ENCODE measurements at places on chromosomes 3 and 15.

GRCh38 chr15:67197364-67197695 lies 57.1 kb downstream of the AAGAB start:
- H3K4me1 ChIP-seq = peaks cover 2% of the 10 kb centered on the region

- H3K36me3 ChIP-seq = no peaks in the 10 kb centered on the region
- no peaks in the 10 kb centered on the region for H3K27me3 ChIP-seq
- H3K4me3 ChIP-seq = no peak overlapping the region
- H3K4me1 ChIP-seq = no peaks in the 10 kb centered on the region
Measured at GRCh38 chr3:147756476-147756875, 347.3 kb downstream of the ZIC1 start.

DNA sequence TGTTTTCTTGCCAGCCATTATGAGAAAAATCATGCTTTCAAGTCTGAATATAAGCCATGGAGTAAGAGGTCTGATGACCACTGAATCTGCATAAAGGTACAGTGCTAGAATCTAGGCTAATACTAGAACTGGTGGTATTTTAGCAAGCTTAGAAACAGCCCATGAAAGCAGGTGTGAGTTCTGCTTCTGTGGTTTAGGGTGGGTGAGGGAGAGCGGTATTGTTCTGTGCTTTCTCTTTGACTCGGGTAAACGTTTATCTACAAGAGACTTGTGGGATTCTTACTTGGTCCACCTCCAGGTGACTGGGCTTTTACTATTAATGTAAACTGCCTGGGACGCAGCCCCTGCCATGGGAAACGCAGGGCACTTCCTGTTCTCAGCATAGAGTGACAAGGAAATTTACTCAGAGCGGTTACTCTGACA lies 55.2 kb downstream of the PGPEP1L start:
- no peak overlapping the region for H3K27ac ChIP-seq
- peak; percentile 84 for DNase-seq
- H3K4me3 ChIP-seq = no peak overlapping the region
- H3K4me1 ChIP-seq = peaks cover 43% of the 10 kb centered on the region
- H3K27me3 ChIP-seq = no peaks in the 10 kb centered on the region
- peaks cover 51% of the 10 kb centered on the region for H3K36me3 ChIP-seq

DNA sequence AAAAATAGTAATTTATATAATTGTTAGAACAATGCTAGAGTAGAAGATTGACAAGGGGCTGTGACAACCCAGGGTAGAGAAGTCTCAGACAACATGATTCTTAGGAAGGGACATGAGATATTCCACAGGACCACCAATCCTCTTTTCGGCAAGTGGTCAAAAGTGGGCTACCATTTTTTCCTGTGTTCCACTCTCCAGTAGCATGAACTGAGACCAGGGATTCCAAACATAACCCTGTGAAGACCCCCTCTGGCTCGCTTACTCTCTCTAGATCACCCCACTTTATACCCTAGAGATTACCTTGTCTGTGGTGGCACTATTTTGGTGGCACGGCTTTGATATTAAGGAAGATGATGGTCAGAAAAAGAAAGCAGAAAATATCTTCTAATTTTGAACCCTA lies 960 bp downstream of the GCSAM start:
- no peak for DNase-seq
- no peaks in the 10 kb centered on the region for H3K27me3 ChIP-seq
- peaks cover 21% of the 10 kb centered on the region for H3K4me1 ChIP-seq
- H3K4me3 ChIP-seq = peak overlapping the region; percentile 15
- no peak overlapping the region for H3K27ac ChIP-seq

DNA sequence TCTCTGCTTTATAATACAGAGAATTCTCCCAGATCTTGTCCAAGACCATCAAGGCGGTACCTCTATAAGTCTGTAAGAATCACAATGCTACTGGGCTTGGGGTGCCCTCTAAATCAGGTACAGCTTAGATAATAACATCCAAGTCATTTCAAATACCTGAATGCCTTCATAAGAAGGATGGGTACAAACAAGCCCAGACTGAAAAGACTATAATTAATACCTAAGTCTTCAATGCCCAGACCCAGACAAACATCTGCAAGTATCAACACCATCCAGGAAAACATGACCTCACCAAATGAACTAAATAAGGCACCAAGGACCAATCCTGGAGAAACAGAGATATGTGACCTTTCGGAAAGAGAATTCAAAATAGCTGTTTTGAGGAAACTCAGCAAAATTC lies 65.9 kb downstream of the ZMAT3 start:
- H3K27me3 ChIP-seq = no peaks in the 10 kb centered on the region
- H3K4me3 ChIP-seq = no peak overlapping the region
- H3K36me3 ChIP-seq = no peaks in the 10 kb centered on the region
- no peak for DNase-seq
- H3K4me1 ChIP-seq = no peaks in the 10 kb centered on the region
- H3K27ac ChIP-seq = no peak overlapping the region

- no peak for DNase-seq
- no peak overlapping the region for H3K27ac ChIP-seq
- H3K36me3 ChIP-seq = no peaks in the 10 kb centered on the region
- no peak overlapping the region for H3K4me3 ChIP-seq
- H3K4me1 ChIP-seq = no peaks in the 10 kb centered on the region
- H3K27me3 ChIP-seq = no peaks in the 10 kb centered on the region
Measured at GRCh38 chr15:65953622-65954021, 84.3 kb downstream of the RAB11A start.

- H3K4me3 ChIP-seq = no peak overlapping the region
- no peak overlapping the region for H3K27ac ChIP-seq
- H3K27me3 ChIP-seq = peaks cover 1% of the 10 kb centered on the region
- no peaks in the 10 kb centered on the region for H3K4me1 ChIP-seq
- no peaks in the 10 kb centered on the region for H3K36me3 ChIP-seq
Measured at GRCh38 chr3:111418391-111418790, 123.6 kb upstream of the CD96 start.

DNA sequence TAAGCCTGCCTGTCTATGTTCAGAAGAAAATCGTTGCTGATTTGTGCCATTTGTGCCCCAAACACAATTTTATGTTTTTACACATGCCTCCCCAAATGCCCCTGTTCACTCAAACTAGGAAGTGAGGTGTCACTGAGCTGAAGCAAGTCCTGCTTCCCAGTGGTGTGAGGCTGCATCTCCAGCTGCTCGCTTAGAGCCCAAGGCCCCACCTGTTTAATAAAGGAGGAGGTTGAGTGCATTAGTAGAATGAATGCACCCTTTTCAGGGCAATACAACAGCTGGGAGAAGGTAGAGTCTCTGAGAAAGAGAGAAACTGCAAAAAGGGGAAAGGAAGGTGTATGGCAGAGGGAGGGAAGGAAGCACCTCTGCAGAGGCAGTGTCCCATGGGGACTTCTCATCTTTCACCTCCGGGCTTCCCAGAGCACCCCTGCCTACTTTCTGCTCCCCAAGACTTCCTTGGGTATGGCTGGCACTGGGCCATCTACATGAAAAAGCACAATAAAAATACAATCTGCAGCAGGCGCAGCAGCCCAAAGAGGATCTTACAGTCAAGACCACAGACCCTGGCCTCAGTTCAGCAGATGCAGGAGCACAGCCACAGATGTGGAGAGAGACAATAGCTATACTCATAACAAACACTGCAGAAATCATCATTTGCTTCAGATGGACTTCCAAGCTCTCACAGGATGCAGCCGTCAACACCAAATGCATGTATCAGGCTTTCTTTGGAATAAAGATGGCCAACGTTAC lies 165.9 kb downstream of the POLR2M start:
- peaks cover 57% of the 10 kb centered on the region for H3K27me3 ChIP-seq
- no peak overlapping the region for H3K27ac ChIP-seq
- no peak for DNase-seq
- H3K4me3 ChIP-seq = no peak overlapping the region
- no peaks in the 10 kb centered on the region for H3K36me3 ChIP-seq

DNA sequence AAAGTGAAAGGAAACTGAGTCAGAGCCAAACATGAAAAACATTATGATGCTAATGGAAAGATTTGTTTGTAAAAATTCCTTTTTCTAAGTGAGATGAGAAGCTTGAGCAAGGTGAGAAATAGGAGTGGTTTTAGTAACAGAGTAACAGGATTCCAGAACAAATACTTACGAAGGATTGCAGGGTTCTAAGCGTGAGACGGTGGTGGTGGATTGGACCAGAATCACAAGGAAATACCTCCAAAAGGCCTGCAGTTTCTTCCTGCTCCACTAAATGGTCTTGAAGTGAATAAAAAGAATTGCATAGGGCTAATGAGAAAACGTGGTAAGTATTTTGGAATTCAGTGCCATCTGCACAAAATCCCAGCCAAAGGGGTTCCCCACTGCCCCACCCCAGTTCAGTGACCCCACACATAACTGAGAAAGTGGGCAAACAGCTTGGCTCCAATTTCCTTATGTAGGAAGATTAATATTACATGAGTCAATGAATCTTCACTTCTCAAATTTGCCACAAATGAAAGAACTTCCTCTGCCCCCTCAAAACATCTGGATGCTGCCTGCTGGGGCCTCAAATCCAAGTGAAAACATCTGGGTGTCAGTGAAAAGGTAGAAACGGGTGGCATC lies 283.8 kb upstream of the NR2F2 start:
- DNase-seq = no peak
- H3K27me3 ChIP-seq = peaks cover 19% of the 10 kb centered on the region
- no peak overlapping the region for H3K27ac ChIP-seq
- no peak overlapping the region for H3K4me3 ChIP-seq
- H3K4me1 ChIP-seq = peaks cover 2% of the 10 kb centered on the region

GRCh38 chr15:77035999-77036471 lies 34.9 kb downstream of the TSPAN3 start:
- no peak overlapping the region for H3K27ac ChIP-seq
- H3K4me3 ChIP-seq = no peak overlapping the region
- H3K4me1 ChIP-seq = no peaks in the 10 kb centered on the region
- H3K36me3 ChIP-seq = peaks cover 34% of the 10 kb centered on the region
- DNase-seq = no peak

DNA sequence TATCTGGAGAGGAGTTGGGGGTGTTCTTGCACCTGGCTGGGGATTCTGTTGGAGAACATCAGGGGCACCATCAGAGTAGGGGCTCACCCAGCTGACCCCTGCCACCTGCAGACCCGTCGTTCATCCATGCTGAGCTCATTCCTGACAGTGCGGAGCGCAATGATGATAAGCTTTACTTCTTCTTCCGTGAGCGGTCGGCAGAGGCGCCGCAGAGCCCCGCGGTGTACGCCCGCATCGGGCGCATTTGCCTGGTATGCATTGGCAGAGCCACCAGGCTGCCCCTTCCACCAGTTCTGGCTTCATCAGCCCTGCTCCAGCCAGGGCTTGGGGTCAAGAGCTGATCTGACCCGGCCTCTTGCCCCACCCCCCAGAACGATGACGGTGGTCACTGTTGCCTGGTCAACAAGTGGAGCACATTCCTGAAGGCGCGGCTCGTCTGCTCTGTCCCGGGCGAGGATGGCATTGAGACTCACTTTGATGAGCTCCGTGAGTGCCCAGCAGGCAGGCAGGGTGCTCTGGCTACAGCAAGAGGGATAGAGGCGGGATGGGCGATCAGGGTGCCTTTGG lies 8.8 kb upstream of the GNAT1 start:
- no peak overlapping the region for H3K4me3 ChIP-seq
- no peak for DNase-seq
- H3K4me1 ChIP-seq = no peaks in the 10 kb centered on the region
- H3K36me3 ChIP-seq = no peaks in the 10 kb centered on the region
- no peaks in the 10 kb centered on the region for H3K27me3 ChIP-seq
- H3K27ac ChIP-seq = no peak overlapping the region

DNA sequence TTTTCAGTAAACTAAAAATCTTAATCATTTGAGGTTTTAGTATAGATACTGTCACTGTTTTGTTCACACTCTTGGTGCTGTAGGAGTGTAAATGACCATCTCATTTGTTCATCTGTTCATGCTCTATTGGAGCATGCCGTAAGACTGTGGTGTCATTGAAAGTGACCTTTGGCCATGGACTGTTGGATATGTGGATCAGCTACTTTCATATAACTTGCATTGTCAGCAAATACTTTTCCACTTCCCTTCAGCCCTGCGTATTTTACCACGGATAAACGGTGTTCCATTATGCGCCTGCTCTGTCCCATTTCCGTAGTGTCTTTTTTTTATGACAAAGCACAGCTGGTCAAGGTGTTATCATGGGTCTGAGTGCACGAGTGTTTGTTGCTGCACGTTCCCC lies 32.6 kb upstream of the SENP5 start:
- H3K27ac ChIP-seq = no peak overlapping the region
- peaks cover 10% of the 10 kb centered on the region for H3K36me3 ChIP-seq
- H3K4me1 ChIP-seq = no peaks in the 10 kb centered on the region
- DNase-seq = no peak

DNA sequence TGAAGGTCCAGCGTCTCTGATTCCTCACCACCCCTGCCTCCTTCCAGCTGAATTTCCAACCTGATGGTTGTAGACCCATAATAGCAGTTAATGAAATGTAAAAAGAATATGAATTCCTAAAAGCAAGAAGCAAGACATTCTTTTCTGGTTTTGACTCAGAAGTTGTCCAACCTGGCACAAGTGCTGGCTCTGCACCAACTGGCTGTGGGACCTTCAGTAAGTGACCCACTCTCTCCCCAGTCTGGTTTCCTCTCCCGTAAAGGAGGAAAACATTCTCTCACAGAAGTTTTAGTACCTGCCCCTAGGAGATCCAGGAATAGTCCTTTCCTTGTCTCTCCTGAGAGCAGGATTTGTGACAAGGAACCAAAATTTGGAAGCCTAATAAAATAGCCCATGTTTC lies 236.9 kb upstream of the TRIM42 start:
- H3K4me1 ChIP-seq = no peaks in the 10 kb centered on the region
- no peaks in the 10 kb centered on the region for H3K27me3 ChIP-seq
- DNase-seq = no peak
- no peak overlapping the region for H3K27ac ChIP-seq
- H3K4me3 ChIP-seq = no peak overlapping the region
- H3K36me3 ChIP-seq = no peaks in the 10 kb centered on the region

- H3K4me3 ChIP-seq = peak overlapping the region; percentile 69
- no peaks in the 10 kb centered on the region for H3K36me3 ChIP-seq
- H3K4me1 ChIP-seq = peaks cover 50% of the 10 kb centered on the region
- H3K27me3 ChIP-seq = peaks cover 24% of the 10 kb centered on the region
Measured at GRCh38 chr3:53161450-53161819, 426 bp downstream of the PRKCD start.

- no peaks in the 10 kb centered on the region for H3K27me3 ChIP-seq
- H3K4me3 ChIP-seq = peak within 1 kb of the TSS; percentile 55
- peak within 1 kb of the TSS; percentile 46 for H3K27ac ChIP-seq
- H3K4me1 ChIP-seq = no peaks in the 10 kb centered on the region
- DNase-seq = peak; percentile 86
- H3K36me3 ChIP-seq = no peaks in the 10 kb centered on the region
Measured at GRCh38 chr3:112293368-112294321, at the start of gene SLC9C1. Gene SLC9C1 (minus strand): TSS chr3:112294216. CDS start chr3:112286791, 7,425 bp downstream.

- H3K27me3 ChIP-seq = no peaks in the 10 kb centered on the region
- H3K36me3 ChIP-seq = no peaks in the 10 kb centered on the region
- DNase-seq = no peak
Measured at GRCh38 chr3:189325454-189325853, 153.7 kb downstream of the TPRG1 start.

- H3K36me3 ChIP-seq = no peaks in the 10 kb centered on the region
- no peak overlapping the region for H3K27ac ChIP-seq
- H3K4me1 ChIP-seq = no peaks in the 10 kb centered on the region
- DNase-seq = peak; percentile 63
Measured at GRCh38 chr3:84965141-84965540, 6.4 kb downstream of the CADM2 start.
